ENCODE measurements at places on chromosomes 12 and 14.
A peak's percentile ranks its signal among the peaks of the same experiment; 100 is the strongest.

- ATAC-seq = no peak
- H3K27ac ChIP-seq = no peak overlapping the region
- no peaks in the 10 kb centered on the region for H3K27me3 ChIP-seq
- peaks cover 25% of the 10 kb centered on the region for H3K4me1 ChIP-seq
- no peaks in the 10 kb centered on the region for H3K36me3 ChIP-seq
- no peak overlapping the region for H3K4me3 ChIP-seq
Observed at GRCh38 chr12:47794679-47795078, 21.6 kb downstream of the SLC48A1 start.

- peaks cover 58% of the 10 kb centered on the region for H3K36me3 ChIP-seq
- no peak overlapping the region for H3K27ac ChIP-seq
- ATAC-seq = no peak
- H3K4me1 ChIP-seq = no peaks in the 10 kb centered on the region
- H3K27me3 ChIP-seq = no peaks in the 10 kb centered on the region
Observed at GRCh38 chr12:88044035-88044434, 14.8 kb upstream of the C12orf50 start.

DNA sequence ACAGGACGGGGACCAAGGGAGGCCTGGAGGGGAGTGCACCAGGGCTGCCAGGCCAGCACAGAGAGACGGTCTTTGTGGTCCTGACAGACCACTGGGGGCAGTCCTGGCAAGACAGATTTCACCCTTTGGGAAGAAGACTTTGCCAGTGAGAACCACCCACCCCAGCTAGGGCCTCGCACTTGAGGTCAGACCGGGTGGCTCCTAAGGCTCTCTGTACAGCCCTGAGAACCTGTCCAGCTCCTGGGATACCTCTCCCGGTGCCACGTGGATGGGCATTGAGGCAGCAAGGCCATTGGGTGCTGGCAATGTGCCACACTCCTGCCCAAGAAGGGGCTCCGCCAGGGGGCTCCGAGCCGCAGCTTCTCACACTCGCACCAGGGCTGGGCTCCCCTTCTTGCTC is 42.4 kb downstream of the DEGS2 start:
- H3K4me1 ChIP-seq = no peaks in the 10 kb centered on the region
- H3K4me3 ChIP-seq = no peak overlapping the region
- no peaks in the 10 kb centered on the region for H3K27me3 ChIP-seq

GRCh38 chr14:28242895-28243294 is 523.7 kb upstream of the FOXG1 start:
- H3K4me3 ChIP-seq = no peak overlapping the region
- no peak for ATAC-seq
- no peaks in the 10 kb centered on the region for H3K27me3 ChIP-seq
- no peaks in the 10 kb centered on the region for H3K36me3 ChIP-seq
- no peaks in the 10 kb centered on the region for H3K4me1 ChIP-seq

DNA sequence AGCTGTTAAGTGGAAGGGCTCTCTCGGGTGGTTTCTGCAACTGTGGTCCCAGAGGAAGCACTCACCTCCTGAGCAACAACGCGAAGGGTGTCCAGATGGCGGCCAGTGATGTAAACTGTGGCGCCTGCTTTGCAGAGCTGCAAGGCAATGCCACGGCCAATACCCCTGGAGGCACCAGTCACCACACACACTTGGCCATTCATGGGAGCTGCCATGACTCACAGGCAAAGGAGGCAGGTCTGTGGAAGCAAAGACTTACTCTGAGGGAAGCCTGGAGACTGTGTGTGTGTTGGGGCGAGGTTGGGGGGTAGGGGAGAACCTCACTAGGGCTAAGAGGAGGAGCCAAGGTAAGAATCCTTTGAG is 707 bp downstream of the DHRS1 start:
- no peaks in the 10 kb centered on the region for H3K36me3 ChIP-seq
- peaks cover 51% of the 10 kb centered on the region for H3K4me1 ChIP-seq
- peak overlapping the region; percentile 83 for H3K27ac ChIP-seq
- peak overlapping the region; percentile 81 for H3K4me3 ChIP-seq
- no peaks in the 10 kb centered on the region for H3K27me3 ChIP-seq
- peak; percentile 14 for ATAC-seq
